HFFc6 (cell line): ENCODE measurements at places on chromosomes 13 and 19. TPM values are rescaled to one million over a fixed set of nuclear protein-coding genes. Genes with fewer than 3 reads are reported as not detected.

ZNF728 gene
- not detected in 3 replicates for total RNA-seq

ZSCAN4 gene
- not detected in 3 replicates for total RNA-seq

CYP4F12 gene
- not detected in 3 replicates for total RNA-seq

ZNF729 gene
- total RNA-seq: not detected in 2 replicates

ATP7B gene
- total RNA-seq: 1.2 to 4.8 TPM (median 3.4 TPM) in 3 replicates

DNA sequence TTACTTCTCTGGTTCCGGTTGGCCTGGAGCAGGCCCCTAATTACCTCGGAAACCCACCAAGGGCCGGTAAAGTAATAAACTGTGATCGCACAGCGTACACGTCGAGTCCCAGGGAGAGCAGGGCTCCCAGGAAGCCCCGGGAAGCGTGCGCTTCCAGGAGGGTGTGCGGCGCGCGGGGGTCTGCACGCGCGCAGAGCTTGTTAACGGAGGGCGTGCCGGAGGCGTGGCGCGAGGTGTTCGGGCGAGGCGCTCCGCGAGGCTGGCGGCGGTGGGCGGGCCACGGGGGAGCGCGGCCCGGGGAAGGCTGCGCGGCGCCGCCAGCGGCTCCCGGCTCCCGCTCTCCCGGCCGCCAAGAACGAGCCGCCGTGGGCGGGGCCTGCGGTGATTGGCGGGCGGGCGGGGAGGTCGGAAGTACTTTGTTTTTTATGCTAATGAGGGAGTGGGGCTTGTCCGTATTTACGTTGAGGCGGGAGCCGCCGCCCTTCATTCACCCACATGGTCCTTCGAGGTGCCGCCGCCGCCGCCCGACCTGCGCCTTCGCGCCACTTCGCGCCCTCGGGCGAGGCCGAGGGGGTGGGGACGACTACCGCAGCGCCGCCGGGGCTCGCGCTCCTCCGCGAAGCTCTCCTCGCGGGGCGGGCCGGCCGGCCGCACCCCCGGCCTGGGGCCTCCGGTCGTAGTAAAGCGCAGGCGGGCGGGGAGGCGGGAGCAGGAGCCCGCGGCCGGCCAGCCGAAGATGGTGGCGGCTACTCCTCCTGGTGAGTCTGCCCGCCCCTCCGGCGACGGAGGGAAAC is at the start of gene MIR17HG:
MIR17HG (plus strand) TSS at position 486 of the 794 bp plus-strand sequence.
- peak; percentile 71 for DNase-seq

DNA sequence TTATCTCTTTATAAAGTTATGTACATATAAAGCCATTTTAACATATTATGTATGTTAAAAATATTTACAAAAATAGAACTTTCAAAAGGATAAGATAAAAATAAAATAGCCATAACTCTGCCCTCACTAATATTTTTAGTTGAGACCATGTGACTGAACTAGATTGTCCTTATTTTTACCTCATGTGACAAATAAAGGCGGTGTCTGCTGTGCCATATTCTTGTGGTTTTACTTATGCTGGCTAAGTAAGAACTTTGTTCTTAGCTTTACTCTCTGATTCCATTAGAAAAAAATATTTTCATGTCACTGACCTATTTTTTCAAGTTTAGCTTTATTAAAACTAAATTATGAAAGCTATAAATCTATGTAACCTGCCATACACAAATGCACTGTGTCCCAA is 135.6 kb upstream of the TSC22D1 start:
- no peak for DNase-seq

- DNase-seq: no peak
Measured at GRCh38 chr13:50691681-50692263, 151.7 kb downstream of the DLEU7 start.

GRCh38 chr13:99018418-99019180 is 40.7 kb upstream of the DOCK9 start:
- DNase-seq: peak; percentile 68

DNA sequence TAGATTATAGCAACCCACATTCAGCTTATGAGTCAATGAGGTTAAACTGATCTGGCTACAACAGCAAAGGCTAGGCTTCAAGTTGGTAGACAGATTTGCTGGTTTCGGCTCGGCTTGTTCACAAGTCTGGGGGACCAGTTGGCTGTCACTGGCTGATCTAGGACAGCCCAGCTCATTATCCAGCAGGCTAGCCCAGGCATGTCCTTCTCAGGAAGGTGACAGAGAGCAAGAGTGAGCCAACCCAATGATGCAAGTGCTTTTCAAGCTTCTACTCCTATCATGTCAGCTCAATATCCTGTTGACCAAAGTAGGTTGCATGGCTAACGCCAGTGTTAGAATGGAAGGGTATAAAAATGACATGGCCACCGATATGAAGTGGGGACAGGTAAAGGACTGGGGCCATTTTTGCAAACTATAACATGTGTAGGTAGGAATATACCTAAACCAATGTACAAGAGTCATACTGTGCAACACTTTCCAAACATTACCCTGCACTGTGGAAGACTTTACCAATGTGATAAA is 220.9 kb upstream of the SOX21 start:
- DNase-seq: no peak

GRCh38 chr13:113756441-113757097 is 2.5 kb upstream of the TMEM255B start:
- no peak for DNase-seq

- peak; percentile 24 for DNase-seq
Measured at GRCh38 chr13:77751513-77752456, 54.3 kb downstream of the SLAIN1 start.

- no peak for DNase-seq
Measured at GRCh38 chr13:77514336-77514726, 21.2 kb upstream of the SCEL start.

GRCh38 chr19:30629086-30629485 is 256.9 kb downstream of the ZNF536 start:
- DNase-seq: no peak

DNA sequence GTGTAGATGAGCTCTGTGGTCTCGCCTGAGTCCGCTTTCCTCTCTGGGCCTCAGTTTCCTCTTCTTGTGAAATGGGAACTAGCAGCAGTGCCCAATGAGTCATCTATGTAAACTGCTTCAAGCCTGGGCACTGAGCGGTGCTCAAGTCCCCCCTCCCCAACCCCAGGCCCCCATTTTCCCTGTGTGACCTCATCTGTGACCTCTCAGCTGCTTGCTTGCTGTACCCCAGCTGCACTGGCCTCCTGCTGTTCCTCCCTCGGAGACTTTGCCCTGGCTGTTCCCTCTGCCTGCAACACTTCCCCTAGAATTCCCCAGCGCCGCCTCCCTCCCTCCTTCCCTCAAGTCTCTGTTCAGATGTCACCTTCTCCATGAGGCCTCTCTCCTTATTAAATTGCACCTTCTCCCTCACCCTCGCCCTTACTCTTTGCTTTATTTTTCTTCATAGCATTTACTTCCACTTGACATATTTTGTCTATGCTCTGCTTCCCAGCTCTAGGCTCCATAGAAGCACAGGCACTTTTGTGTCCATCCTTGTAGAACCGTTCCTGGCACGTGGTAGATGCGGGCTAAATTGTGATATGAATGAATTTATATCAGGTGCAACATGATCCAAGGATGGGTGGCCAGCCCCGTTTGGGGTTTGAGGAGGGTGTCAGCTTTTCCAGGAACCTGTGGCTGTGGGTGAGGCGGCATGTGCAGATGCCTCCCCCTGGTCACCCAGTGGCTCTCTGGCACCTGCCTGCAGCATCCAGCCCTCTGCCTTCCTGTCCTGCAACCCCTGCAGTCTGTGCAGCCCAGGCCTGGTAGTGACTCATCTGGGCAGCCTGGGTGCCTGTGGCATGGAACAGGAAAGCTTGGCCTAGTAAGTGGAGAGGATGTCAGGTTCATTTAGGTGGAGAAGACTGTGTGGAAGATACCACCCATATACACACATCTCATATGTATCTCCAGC is 26.3 kb downstream of the SIPA1L3 start:
- peak; percentile 58 for DNase-seq

DNA sequence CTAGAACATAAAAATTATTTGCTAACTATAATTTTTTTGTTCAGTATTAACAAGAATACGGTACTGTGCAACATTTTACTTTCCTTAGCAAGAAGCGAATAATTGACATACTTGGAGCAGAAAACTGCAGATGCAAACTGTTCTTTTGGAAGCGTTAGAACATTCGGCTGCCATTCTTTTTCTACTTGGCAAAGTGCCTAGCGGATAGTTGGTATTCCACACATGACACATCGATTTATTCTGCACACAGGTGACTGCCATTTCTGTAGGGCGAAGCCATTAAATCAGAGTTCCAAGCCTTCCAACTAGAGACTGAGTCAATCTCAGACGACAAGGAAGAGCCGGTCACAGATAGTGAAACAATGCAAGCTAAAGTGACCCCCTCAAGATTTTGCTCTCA is 117.4 kb downstream of the TRPC4 start:
- DNase-seq: no peak

DNA sequence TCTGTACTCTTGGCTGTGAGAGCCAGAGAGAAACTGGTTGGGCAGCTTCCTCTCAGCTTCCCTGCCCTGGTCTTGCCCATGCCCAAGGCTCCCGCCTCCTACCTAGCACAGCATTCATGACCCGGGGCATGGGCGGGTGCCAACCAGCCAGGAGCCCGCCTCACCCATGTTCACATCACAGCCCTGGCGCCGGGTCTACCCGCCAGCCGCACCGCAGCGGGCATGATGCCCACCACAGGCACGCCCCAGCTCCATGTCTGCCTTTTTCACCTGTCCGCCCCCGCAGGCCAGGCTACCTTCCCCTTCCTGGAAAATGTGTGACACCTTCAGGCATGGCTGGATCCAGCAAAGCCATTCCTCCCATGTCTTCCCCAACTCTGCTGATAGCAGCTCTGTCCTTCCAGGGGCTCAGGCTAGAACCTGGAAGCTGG is 42.1 kb downstream of the PTPRS start:
- DNase-seq: no peak

- DNase-seq: no peak
Measured at GRCh38 chr19:12891553-12892021, 627 bp downstream of the GCDH start.

DNA sequence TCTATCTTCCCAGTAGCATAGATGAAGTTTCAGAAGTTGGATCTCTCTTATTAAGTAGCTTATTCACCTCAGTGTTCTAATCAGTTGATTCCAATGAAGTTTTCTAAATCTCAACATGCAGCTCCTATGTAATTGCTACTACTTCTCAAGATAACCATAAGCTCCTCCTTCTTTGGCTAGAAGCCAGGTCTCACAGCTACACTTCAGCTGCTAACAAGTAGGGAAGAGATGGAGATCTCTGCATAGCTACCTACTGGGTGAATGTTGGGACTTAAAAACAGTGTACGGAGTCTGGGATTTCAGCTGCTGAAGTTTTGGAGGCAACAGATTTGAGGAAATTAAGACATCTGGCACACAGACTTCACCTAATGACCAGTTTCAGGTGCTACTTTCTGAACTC is 661.0 kb downstream of the SLITRK1 start:
- peak; percentile 65 for DNase-seq

DNA sequence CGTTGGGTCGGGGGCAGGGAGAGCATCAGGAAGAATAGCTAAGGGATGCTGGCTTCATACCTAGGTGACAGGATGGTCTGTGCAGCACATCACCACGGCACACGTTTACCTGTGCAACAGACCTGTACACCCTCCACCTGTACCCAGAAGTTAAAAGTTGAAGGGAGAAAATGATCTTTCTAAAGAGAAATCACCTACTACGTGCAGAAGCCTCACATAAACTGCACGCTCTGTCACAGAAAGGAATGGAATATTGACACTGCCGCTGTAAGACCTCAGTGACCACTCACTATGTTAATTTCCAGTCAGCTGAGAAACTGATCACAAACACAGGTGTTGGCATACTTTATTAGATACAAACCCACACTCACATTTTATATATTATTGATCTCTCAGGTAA is 26.8 kb downstream of the LAMP1 start:
- DNase-seq: no peak

GRCh38 chr13:45392811-45393210 is 25.4 kb downstream of the SLC25A30 start:
- no peak for DNase-seq
